ENCODE measurements at places on chromosomes 13 and 19.

- DNase-seq, result peak; percentile 12
Observed at GRCh38 chr13:63741029-63741813, 2325.6 kb upstream of the PCDH20 start.

GRCh38 chr13:112700291-112701060 lies 10.6 kb downstream of the ATP11A start:
- DNase-seq, result no peak

GRCh38 chr13:94800423-94800822 lies 88.1 kb upstream of the SOX21 start:
- DNase-seq, result no peak

DNA sequence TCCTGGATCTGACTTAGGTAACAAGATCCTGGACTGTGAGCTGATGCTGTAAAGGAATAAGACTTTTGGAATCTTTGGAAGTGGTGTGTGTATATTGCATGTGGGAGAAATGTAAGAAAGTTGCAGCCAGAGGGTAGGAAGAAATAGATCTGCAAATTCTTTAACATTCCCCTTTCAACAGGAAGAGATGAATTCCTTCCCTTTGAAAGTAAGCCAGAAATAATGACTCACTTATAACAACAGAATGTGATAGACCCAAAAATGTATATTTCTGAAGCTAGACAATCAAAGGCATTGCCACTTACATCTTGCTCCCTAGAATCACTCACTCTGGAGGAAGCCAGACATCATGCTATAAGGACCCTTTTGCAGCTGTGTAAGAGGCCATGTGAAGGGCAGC lies 9.8 kb upstream of the SIAH3 start:
- no peak for DNase-seq

DNA sequence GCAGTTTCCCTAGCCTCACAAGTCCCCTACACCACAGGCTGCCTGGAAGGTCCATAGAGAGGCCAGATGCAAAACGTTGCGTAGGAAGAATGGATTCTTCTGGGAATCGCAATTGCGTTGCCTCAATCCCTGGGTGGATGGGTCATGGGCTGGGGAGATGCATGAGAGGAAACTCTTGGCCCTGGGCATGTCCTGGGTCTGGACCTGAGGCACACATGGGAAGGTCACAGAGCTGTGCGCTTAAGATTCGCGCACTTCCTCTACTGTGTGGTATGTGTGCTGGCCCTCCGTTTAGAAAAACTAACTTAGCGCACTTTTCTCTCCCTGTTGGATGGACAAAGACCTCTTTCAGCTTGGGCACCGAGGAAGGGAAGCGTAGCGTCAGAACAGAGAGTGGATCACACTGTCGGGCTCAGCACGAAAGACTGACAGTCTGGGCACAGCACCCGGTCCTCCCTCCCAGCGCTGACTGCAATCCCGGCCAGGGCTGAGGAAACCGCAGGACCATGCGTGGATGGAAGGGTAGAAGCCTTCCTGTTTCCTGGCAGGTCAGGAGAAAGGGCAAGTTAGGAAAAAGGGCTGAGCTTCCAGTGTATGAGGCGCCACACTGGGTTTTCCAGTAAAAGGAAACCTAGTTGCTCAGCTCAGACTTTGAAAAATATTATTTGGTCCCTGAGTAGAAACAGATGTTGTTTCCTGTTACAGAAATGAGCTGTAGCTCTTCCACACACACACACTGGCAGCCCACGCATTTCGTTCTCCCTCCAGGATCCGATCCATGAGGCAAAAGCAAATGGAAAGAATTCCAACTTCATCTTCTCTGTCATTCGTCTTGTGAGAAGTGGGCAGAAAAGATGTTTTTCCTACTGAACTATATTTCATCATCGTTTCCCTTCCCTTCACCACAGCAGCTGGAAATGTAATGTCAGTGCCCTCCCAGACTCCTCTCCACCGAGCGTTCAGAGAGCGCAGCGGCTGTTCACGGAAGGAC lies 86.0 kb downstream of the ING1 start:
- DNase-seq, result no peak

GRCh38 chr19:32038961-32039360 lies 306.4 kb upstream of the ZNF507 start:
- no peak for DNase-seq

DNA sequence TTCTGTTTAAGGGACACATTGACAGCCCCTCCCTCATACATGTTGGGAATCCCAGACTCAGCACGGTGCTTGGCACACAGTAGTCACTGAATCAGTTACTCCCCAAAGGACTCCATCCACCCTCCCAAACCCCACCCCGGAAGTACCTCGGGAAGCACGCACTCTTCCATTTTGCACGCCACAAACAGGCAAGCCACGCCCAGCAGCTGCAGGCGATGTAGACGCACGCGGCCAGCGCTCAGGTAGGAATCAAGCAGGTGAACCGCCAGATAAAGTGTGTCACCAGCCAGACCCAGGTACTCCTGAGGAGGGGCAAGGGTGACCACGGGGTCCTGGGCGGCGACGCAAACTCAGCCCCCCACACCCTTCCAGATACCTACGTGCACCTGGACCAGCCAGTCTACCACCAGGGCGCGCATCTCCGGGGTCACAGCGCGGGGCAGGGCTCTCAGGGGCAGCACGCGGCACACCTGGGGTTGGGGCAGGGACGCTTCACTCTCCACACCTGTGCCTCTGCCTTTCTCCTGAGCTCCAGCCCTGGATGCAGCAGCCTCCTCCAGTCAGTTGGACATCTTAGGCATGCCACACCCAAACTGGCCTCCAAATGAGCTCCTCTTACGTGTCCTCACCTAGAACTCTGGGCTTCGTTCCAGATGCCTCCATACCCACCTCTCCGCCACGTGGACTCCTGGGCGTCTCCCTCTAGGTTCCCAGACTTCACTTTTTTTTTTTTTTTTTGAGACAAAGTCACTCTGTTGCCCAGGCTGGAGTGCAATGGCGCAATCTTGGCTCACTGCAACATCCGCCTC lies 1.9 kb downstream of the CCNP start:
- DNase-seq, result no peak

DNA sequence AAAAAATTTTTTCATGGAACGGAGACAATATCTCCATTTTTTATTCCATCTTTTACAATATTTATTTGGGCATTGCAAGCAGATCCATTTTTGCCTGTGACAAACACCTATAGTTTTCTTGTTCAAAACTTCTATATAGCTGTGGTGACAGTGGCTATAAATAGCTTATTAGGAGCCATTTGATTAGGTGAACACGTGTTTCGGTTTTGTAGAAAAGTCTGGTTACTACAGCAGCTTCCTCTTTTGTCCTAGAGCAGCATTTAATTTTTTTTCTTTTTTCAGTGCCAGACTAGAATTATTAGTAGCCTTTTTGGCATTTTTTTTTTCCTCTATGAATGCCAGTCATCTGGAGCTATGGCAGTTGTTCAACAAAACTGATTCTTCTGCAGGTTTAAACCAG lies 123.5 kb downstream of the RXFP2 start:
- DNase-seq, result no peak

DNA sequence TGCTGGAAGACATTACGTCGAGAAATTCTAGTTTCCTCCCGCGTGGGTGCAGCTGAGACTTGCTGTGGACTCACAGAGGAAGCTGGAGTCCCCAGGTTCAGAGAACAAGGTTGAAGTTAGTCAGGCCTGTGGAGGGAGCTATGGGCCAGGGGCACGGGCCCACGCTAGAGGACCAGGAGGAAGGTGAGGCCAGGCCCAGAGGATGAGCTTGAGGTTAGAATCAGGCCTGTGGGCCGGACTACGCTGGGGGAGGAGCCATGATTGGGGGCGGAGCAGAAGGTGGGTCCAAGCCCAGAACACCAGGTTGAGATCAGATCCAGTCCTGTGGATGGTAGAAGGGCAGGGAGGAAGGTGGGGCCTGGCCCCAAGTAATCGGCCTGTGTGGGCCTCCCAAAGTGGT lies 32.6 kb downstream of the ZNF846 start:
- no peak for DNase-seq

DNA sequence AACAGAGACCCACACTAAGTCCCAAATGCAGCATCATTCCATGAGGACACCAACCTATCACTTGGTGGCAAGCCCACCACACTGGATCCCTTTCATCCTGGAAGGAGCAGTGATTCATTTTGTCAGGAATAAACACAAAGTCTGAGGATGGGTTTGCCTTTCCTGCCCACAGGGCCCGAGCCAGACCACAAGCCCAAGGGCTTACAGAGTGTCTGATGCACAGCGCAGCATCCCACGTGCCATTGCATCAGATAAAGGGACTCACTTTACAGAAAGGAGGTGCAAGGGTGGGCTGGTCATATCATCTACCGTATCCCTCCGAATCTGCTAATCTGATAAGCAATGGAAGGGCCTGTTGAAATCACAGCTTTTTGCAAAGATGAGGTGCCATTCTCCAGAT lies 12.2 kb upstream of the KCTD15 start:
- no peak for DNase-seq

GRCh38 chr13:40116008-40116407 lies 460.5 kb downstream of the COG6 start:
- peak; percentile 51 for DNase-seq

- DNase-seq, result peak; percentile 50
Observed at GRCh38 chr19:3555653-3556422, 1.5 kb downstream of the MFSD12 start.

DNA sequence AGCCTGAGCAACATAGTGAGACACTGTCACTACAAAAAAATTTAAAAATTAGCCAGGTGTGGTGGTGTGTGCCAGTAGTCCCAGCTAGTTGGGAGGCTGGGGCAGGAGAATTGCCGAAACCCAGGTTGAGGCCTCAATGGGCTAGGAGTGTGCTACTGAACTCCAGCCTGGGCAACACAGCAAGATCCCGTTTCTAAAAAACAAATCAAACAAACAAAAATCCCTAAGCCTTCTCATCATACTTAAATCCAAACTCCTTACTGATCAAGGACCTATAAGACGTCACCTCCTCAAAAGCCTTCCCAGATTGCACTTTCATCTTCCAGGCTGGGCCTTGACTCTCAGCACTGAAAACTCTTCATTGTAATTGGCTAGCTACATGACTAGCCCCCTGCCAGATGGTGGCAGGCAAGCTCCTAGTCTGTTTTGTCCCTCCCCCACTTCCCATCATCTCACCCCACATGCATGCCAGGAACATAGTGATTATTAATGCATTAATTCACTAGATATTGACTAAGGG lies 17.5 kb upstream of the NANOS3 start:
- no peak for DNase-seq

GRCh38 chr13:98880677-98881076 lies 97.2 kb downstream of the DOCK9 start:
- DNase-seq, result no peak

DNA sequence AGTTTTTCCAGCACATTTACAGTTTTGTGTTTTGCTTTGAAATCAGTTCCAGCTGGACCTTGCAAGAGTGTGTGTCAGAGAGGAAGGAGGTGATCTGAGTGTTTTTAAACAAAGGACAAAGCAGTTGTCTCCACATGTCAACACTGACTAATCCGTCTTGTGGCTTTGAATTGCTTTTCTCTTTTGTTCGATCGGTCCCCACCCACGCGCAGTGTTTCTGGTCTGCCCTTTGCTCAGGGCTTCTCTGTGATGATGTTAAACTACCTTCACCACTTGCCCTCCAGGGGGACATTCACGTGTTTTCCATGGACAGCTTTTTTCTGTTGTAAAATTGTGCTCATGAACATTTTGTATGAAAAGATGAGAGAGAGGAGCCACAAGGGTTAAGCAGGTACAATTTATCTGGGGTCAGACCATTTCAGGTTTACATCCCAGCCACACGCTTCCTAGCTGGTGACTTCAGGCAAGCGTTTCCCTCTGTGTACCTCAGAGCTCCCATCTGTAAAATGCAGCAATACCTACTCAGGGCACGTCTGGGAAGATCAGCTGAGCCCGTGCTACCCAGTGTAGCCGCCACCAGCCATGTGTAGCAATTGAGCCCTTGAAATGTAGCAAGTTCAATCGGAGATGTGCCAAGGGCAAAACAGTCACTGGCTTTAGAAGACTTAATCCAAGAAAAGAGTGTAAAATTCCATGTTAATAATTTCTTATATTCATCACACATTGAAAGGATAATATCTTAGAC lies 13.5 kb upstream of the PLA2G4C start:
- DNase-seq, result no peak

DNA sequence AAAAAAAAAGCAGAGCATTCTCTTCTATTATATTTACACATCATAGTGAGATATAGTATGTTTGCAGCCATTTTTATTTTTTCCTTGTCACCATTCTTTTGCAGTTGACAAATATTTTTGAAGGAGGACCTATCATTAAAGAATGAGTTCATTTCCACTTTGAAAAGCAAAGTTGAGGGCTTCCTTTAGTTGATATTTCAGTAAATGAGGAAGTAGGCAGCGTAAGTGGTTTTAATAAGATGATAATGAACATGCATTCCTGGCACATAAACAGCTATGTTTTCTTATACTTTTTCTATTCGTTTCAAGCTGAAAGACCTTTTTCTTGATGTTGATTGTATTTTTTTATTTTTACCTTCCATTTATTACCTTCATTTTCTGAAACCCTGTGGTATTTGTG lies 66.2 kb downstream of the ZMYM2 start:
- DNase-seq, result no peak

GRCh38 chr13:65011378-65011777 lies 2218.8 kb downstream of the PCDH9 start:
- DNase-seq, result no peak

DNA sequence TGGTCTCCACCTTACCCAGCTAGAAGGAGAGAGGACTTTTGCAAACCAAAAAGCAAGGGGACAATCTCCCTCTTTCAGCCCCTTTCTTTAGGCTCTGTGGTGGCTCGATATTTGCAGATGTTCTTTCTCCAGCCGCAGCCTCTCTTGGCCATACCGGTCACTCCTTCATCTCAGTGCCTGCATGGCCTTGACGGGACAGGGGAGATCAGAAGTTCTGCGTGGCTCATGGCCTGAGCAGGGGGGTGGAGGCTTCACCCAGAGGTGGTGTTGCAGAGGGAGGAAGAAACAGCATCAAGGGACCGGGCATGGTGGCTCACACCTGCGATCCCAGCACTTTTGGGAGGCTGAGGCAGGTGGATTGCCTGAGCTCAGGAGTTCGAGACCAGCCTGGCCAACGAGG lies 53.2 kb downstream of the MYO9B start:
- no peak for DNase-seq

GRCh38 chr13:100044936-100045335 lies 44.0 kb upstream of the PCCA start:
- no peak for DNase-seq

DNA sequence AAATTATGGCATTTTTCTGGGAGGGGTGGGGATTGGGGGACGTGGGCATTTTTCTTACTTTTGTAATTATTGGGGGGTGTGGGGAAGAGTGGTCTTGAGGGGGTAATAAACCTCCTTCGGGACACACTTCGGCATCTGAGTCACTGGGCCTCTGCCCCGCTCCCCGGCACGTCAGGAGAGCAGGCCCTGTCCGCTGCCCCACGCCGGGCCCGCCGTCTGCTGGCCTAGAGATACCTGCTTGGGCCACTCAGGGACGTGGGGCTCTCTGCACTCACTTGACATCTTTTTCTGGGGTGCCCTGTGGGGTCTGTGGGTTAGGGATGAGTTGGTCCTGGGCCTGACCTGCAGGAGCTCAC lies 3.5 kb upstream of the FTL start:
- DNase-seq, result no peak

DNA sequence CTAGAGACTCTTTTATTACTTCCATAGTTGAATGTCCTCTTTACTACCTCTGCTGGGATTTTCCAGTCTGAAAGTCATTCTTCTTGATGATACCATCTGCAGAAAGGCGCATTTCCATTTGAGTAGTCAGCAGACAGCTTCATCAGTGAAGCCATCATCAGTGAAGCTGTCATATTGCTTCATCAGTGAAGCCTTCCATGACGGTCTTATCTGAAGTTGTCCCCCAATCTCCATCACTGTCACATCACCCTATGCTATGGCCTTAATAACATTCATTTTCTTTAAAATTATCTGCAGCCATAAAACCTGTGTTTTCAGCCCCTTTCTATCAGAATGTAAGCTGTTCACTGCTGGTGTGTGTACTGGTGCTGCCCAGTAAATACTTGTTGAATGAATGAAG lies 151.6 kb downstream of the B3GLCT start:
- DNase-seq, result no peak
